Retinal pigment epithelial cell (primary cell): ENCODE measurements at places on chromosomes 3 and 15.

GRCh38 chr3:98259707-98260106 lies 4.3 kb upstream of the OR5H6 start:
- DNase-seq: no peak

DNA sequence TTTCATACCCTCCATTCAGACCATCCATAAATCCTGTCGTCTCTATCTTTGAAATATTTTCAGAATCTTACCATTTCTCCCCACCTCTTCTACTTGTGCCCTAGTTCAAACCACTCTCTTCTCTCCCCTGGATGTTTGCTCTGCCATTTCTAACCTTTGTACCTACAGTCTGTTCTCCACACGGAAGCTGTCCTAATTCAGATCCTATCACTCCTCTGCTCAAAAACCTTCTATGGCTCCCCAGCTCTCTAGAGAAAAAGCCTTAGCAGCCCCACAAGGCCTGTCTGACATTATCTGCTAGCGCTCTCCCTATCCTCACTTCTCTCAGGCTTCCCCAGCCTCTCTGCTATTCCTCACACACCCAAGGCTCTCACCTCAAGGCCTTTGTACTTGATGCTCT lies 4.5 kb upstream of the SEMA5B start:
- no peak for DNase-seq

DNA sequence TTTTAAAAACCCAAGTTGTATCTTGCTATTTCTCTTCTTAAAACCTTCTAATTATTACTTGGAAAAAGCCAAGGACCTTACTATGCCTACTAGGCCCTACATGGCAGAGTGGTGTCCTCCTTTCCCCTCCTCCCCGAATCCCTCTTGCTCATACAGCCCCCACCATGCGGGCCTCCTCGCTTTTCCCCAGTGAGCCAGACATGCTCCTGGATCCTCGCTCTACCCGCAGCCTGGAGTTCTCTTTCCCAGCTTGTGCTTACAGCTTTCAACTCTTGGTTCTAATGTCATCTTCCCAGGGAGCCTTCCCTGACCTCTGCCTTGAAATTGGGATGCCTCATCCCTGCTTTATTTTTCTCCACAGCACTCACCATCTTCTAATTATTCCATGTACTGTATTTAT lies 111.8 kb upstream of the TLE3 start:
- no peak for DNase-seq

- no peak for DNase-seq
Measured at GRCh38 chr3:135143474-135143873, 348.4 kb downstream of the EPHB1 start.

DNA sequence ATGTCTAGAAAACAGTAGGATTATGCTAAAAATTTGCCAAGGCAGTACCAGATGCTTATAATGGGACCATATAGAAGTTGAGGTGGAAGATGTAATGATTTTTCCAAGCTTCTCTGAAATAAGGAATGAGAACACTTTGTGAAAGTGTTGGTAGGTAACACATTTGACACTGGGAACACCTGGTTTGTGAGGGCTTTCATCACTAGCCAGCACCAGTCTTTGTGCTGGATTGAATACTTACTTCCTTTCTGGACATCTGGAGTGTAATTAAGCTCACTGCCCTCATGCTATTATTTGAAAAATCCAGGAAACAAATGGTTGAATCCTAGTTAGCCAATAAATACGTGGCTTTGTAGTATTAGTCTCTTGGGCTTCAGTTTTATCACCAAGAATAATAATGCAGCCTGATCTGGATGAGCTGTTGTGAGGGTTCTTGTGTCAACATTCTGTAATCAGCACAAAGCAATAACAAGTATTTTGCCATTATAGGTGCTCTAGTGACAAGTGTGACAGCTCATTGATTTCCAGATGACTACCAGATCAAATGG lies 12.9 kb downstream of the CCDC80 start:
- no peak for DNase-seq

DNA sequence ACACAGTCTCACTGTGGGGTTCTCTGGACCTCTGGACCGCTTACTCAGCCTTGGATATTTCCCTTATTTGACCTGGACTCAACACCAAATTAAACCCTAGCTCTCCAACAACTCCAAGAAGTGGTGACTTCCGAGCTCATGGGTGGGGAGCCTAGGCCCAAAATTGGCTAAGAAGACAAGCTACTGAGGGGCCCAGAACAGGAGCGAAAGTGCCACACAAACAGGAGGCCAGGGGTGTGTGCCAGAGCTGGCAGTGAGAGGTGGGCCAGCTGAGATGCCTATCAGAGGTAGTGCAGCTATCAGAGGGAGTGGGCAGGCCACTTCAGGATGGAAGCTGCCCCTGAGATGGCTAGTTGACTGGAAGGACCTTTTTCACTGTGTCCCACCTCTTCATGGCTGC lies 151.1 kb upstream of the PRR20G start:
- no peak for DNase-seq

DNA sequence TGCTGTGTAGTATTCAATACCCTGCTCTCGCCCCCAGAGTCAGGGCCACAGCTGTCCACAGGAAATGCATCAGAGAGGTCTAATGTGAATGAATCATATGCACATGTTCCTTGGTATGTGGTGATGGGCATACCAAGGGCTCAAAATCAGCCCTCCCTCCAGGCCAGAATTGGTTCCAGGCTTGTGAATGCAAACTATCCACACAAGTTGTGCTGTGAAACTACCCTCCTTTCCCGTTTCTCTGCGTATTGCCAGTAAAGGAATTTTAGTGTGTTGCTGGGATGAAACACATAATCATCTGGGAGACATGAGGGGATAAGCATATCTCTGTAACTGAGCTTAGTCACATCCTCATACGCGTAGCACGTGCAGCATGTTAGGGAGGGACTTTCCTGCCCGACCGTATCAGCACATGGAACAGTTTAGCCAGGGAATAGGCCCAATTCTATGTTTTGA lies 9.2 kb upstream of the MME start:
- DNase-seq: peak; percentile 95

- DNase-seq: no peak
Measured at GRCh38 chr15:28937271-28937670, 51.5 kb downstream of the APBA2 start.

GRCh38 chr3:143973259-143974021 lies 1.8 kb downstream of the DIPK2A start:
- peak; percentile 50 for DNase-seq

- DNase-seq: no peak
Measured at GRCh38 chr15:68335251-68335650, 57.7 kb downstream of the FEM1B start.

- no peak for DNase-seq
Measured at GRCh38 chr15:68794863-68795262, 25.8 kb downstream of the ANP32A start.

GRCh38 chr15:47384776-47385175 lies 332.5 kb upstream of the SEMA6D start:
- DNase-seq: no peak

GRCh38 chr15:57320631-57321220 lies 55.6 kb upstream of the CGNL1 start:
- DNase-seq: no peak

- DNase-seq: no peak
Measured at GRCh38 chr15:80803580-80804525, 24.7 kb downstream of the CEMIP start.

GRCh38 chr15:101641894-101642293 lies 10.3 kb downstream of the TM2D3 start:
- DNase-seq: no peak

DNA sequence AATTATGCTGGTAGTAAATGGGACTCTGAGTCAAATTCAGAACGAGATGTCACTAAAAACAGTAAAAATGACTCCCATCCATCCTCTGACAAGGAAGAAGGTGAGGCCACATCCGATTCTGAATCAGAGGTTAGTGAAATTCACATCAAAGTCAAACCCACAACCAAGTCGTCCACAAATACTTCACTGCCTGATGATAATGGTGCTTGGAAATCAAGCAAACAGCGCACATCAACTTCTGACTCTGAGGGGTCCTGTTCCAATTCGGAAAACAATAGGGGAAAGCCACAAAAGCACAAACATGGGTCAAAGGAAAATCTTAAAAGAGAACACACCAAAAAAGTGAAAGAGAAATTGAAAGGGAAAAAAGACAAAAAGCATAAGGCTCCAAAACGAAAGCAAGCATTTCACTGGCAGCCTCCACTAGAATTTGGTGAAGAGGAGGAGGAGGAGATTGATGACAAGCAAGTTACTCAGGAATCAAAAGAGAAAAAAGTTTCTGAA lies 15.1 kb upstream of the ZBTB47 start:
- no peak for DNase-seq

DNA sequence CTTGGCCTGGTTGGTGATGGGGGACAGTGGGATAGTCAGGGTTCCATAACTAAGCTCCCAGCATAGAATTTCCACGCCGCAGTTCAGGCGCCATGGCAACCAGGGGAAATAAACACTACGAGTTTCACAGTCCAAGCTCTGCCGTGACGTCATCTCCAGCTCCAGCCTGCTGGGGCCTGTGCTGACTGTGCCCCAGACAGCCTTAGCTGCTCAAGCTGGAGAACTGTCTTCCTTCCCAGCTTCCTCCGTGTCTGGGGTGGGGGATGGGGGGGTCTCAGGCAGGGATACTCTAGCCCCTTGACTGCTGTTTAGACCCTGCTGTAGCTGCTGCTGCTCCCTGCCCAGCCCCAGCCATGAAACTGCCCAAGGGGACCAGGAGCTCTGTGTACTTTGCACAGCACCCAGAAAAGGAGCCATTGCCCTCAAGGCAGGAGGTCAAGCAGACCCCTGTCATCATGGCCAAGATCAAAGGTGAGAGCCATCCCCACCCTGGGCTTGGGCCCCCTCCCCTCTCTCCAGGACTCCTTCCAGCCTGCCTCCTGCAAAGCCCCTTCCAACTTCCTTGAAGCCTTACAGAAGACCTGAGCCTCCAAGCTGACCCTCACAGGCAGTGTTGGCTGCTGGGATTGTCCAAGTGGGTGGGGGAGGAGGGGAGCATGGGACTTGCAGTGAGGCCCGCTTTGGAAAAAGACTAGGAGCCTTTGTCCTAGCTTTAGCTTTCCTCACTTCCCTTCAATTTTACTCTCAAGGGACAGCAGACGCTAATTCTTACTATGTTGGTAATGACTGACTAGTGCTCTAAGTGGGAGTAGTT lies 11.4 kb upstream of the CSPG4 start:
- peak; percentile 84 for DNase-seq

DNA sequence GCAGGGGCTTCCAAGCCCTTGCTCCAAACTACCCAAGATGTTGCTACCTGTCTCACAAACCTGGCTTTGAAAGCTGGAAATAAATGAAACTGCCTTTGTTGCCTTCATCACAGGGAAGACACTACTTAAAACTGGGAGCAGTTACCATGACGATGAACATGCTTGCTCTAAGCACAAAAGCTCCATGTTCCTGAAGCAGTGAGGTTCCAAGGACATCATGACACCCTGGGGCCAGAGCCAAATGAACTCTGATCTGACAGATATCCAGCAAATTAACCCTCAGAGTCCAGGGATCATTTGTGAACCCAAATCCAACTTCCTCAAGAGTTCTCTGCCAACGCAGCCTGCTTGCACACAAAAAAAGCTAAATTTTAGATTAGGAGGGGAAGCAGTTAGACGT lies 10.7 kb downstream of the TRAIP start:
- DNase-seq: no peak

GRCh38 chr15:69926721-69927120 lies 171.0 kb downstream of the TLE3 start:
- no peak for DNase-seq
